HEK293T (cell line): ENCODE measurements at places on chromosomes 3 and 15.

DNA sequence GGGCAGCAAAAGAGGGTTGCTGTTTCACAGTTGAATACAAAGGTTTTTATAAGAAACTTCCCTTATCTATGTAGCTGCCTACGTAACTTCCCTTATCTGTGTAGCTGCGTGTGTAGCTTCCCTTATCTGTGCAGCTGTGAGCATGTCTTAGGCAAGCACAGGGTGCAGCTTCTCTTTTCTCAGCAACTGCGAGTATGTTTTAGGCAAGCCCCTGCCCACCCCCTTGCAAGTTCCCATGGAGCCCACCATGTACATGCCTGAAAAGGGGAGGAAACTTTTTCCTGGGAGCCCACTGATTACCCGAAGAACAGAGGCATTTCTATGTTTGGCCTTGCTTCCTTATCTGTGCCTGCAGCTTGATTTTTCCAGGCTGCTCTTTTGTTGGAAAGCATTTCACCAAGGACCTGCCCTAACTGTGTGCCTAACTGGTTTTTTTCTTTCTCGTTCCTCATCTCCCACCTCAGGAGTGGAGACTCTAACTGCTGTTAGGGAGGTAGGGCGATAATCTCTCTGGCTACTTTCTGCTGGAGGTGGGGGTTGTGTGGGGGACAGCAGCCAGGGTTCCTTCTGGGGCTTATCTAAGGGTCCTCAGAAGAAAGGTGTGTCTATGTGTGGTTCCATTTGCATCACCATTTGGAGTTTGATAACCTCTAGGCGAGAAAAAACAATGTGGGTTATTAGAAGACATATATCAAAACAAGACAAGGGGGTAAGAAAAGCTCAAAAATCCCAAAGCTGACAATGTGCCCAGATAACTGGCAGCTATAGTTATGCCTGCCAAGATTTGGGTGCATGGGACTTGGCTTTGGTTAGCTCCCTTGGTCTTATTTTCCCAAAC lies 26.0 kb downstream of the SORD start:
- no peak for DNase-seq

GRCh38 chr15:87735522-87735921 lies 521.0 kb downstream of the NTRK3 start:
- DNase-seq = no peak

- DNase-seq = no peak
These were observed 61.0 kb downstream of the IQSEC1 start for GRCh38 chr3:13012221-13012691.

- DNase-seq = no peak
These were observed 428.5 kb upstream of the SEMA6D start for GRCh38 chr15:47288794-47289193.
